Inflammatory macrophage (primary cell): ENCODE measurements at places on chromosomes 7 and 10.

DNA sequence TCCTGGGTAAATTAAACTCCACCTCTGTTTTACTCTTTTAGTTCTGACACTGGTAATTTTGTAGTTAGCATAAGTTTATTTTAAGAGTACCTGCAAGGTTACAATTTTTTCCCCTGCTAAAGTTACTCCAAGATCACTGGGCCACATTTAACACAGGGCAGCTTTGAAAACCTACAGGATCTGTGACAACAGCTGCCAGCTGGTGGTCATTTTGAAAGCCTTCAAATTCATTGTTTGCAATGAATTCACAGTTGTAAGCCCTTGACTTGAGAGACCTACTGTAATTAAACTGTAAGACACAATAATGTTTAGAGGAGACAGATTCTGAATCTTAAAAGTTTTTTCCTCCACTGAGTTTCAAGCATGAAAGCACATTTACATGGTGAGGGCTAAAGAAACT lies 129.6 kb downstream of the CNOT4 start:
- no peak for DNase-seq

- no peak for DNase-seq
These were observed 68.2 kb downstream of the C10orf105 start for GRCh38 chr10:71651428-71651827.

DNA sequence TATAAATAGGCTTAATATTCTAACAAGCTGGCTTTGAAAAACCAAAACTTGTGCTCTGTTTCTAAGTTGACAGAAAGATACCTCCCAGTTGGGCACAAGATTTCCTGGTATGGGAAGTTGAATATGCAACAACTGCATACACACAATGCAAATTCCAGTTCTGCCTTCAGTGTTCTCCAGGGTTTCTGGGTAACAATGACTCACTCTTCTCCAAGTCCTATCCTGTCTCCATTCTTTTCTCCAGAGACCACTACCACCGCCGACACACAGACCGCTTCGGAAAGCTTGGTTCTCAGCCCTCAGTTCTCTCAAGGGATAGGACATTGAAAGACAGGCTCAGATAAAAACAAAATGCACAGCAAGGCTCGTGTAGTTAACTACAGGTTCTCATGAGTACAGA lies 12.2 kb downstream of the PDE1C start:
- DNase-seq, result no peak

DNA sequence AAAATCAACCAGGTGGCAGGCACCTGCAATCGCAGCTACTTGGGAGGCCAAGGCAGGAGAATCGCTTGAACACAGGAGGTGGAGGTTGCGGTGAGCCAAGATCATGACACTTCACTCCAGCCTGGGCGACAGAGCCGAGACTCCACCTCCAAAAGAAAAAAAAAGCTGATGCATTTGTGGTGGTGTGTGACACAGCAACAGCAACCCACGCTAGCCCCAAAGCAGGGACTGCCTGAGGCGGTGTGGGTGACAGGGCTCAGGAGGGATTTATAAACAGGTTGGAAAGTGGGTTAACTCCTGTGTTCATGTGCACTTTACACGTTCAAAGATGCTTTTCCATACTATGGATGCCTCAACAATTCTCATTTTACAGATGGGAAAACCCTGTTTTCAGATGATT lies 395.9 kb upstream of the PODXL start:
- no peak for DNase-seq

GRCh38 chr10:7520507-7521485 lies 110.0 kb upstream of the SFMBT2 start:
- DNase-seq, result no peak

- DNase-seq, result no peak
These were observed 8.8 kb downstream of the CHST3 start for GRCh38 chr10:71972746-71973695.

- DNase-seq, result no peak
These were observed 22.0 kb downstream of the STEAP1B start for GRCh38 chr7:22477876-22478450.

DNA sequence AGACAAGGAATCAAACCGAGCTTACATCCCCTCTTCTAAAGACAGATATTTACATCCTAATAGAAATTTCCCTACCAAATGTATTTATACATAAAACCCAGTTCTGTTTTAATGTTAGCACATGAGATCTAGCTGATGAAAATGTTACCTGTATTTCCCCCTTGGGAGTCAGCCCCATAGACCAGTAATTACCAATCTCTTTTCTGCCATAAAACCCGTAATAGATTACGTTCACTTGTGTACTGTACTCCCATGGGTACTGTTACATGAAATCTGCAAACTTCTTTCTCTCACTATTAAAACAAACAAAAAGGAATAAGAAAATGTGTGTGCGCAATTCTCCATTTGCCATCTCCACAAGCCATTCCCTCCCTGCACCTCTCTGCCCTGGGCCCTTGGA lies 450.9 kb downstream of the CALN1 start:
- no peak for DNase-seq

DNA sequence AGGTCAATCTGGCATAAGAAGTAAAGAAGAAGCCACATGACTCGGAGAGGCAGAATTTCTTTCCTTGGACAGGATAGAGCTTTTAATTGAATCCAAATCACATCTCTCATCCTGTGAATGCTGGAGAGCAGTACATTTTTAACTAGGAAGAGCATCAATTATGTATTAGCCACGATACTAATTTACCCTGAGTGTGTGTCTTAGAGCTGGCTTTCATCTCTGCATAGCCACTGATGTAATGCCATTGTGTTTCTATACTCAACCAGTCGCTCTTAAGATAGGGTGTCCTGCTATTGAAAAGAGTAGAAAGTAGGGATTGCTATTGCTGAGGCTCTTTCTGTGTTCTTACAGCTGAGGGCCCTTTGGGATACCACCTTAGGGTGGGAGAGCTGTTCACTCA lies 280.3 kb downstream of the AUTS2 start:
- DNase-seq, result no peak

GRCh38 chr7:7651479-7651878 lies 10.9 kb downstream of the UMAD1 start:
- DNase-seq, result no peak

DNA sequence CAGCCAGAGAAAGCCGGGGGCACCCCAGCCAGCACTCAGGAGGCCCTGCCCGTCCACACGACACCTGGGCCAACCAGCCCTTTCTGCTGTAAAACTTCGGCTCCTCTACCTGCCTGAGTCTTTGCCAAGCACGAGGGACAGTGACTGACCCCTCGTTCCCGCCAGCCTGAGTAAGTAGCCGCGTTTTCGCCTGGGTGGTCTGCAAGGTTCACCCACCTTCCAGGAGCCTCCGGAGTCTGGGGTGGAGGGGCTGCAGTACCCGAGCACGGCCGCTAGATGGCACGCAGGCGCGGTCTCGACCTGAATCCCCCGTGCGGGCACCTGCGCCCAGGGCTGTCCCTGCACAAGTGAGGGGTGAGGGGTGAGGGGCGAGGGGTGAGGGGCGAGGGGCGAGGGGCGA lies 192.7 kb downstream of the PTPRN2 start:
- no peak for DNase-seq

- peak; percentile 6 for DNase-seq
These were observed 26.1 kb downstream of the PRSS58 start for GRCh38 chr7:142231716-142232115.

GRCh38 chr10:27908231-27908630 lies 90.6 kb downstream of the ODAD2 start:
- no peak for DNase-seq

- no peak for DNase-seq
These were observed at the start of gene BMPR1A for GRCh38 chr10:86756511-86757112. Gene BMPR1A, plus strand, starts transcription at chr10:86756619. Its CDS starts 119,400 bp downstream, at chr10:86876019.

DNA sequence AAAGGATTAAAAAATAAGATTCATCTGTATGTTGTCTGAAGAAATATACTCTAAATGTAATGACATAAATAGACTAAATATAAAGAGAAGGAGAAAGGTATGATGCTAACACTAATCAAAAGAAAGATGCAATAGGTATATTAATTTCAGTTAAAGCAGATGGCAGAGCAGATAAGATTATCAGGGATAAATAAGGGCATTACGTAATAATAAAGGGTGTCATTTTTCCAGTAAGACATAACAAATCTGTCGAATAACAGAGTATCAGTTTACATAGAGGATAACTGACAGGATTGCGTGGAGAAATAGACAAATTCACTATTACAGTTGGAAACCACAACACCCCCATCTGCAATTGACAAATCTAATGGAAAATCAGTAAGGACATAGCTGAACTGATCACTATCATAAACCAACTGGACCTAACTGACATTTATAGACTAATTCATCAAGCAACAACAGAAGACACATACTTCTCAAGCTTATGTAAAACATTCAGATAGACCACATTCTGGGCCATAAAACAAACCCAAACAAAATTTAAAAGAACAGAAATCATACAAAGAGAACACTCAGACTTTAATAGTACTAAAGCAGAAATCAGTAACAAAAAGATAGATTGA lies 384.1 kb upstream of the COBL start:
- DNase-seq, result no peak

- no peak for DNase-seq
These were observed 143.1 kb downstream of the ARID5B start for GRCh38 chr10:62044566-62044965.

DNA sequence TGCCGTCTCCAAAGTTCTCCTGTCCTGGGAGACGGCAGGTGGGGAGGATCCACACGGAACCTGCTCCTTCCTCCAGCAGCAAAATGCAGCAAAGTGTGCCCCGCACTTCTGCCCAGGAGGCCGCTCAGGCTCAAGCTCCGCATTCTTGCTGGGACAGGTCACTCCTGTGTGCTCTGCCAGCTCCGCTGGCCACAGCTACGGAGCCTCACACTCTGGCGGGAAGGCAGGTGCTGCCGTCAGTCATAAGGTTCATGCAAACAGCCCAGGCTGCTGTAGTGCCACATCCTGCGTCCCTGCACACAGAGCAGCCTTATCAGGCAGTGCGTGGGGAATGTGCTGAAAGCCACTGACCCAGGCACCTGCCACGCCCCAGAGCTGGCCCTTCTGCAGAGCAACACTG lies 22.4 kb downstream of the ADGRA1 start:
- no peak for DNase-seq

DNA sequence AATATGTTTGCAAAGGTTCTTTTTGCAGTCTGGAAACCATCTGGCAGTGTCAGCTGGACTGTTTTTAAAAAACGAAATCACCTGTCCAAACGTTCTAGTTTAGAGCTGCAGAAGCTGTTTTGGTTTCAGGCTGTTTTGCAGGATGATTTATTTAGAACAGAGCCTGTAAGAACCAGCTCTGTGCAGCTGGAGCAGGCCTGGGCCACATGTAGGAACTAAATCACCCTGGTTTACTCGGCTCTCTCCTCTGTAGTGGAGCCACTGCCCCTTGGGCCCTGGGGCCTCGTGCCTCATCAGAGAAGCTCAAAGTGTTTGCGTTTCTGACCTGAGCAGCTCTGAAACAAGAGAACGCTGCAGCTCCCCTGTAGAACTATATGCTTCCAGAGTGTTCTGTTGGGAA lies 142.5 kb downstream of the ACTR3B start:
- DNase-seq, result no peak

GRCh38 chr7:155342313-155342712 lies 44.6 kb downstream of the INSIG1 start:
- no peak for DNase-seq

DNA sequence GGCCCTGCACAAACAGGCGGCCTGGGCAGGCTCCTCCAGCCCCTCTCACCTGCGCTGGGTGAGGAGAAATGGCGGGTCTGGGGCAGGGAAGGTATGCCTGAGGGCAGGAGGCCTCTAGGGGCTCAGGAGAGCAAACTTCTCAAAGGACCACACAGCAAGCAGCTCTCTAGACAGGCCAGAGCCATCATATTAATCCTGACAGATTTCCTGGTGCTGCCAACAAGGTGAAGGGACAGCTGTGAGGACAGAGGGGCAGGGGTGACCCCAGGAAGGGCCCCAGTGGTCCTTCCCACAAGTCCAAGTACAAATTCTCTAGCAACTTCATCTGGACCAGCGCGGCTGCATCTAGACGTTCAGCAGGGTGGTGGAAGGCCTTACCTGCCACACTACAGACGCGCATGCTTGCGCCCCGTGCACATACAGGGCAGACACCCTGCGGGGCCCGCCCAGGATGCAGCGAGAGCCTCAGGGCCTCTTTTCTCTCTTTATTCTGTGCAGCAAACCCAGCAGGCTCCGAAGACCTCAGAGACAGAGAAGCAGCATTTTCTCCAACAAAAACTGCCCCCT lies 62.1 kb downstream of the ZRANB1 start:
- DNase-seq, result no peak

DNA sequence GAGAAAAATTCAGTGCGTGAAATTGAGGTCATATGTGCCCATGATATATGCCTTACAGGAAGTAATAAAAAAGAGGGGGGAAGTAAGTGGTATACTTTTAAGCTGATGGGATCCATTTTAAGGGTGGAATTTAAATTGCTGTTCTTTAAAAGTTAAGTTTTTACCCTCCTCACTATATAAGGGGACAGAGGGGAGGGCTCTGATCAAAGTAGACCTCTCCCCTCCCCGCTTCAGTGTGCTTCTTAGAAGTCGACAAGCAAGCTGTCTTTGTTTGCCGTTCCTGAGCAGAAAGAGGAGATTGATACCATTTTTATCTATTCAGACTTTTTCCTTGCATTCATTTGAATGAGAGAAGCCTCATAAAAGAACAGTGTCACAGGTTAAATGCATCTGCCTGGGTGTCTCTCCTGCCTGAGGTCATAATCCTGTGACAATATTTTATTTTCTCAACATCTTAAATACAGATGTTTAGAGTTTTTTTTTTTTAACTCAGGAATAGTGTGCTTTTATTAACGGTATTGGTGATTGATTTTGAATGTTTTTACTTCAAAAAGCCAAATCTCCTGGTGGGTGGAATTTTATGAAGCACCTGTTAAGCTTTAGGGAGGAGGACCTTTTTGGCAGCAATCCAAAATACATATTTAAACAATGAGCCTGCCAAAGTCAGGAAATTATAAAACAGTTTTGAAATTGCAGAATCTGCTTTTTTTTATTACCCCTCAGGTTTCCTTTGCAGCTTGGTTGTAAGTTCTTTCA lies 141.7 kb downstream of the KAT6B start:
- peak; percentile 14 for DNase-seq

DNA sequence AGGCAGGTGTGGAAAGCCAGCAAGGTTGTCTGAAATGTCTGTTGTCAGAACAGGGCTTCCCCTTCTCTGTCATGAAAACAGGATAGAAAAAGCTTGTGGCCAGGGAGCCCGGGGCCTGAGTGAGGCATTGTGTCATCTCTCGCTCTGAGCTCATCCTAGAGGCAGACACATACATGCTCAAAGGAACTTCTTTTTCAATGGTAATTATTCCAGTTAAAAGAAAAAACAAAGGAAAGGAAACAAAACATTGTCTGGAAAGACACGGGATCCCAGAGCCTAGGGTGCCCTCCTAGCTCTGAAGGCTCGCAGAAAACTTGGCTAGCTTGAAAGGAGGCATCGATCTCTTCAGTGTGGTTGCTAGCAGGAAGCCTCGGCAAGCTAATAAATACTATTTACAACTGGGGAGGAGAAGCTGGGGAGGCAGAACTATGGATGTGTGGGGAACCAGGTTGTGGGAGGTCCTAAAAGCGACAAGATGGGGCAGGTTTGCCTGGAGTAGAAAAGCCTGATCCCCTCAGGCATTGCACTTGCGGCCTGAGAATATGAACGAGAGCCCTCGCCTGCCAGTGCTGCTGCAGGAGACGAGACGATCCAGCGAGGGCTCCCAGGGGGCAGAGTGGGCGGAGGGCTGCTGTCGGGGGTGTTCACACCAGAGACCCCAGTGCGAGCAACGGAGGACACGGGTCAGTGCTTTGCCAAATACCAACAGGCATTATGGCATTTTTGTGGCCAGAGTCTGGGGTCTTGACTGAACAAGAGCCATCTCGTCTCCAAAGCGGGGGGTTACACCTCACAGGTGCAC lies 32.8 kb upstream of the DGKI start:
- DNase-seq, result no peak
